ENCODE measurements at places on chromosomes 4 and X. TPM values are rescaled to one million over a fixed set of nuclear protein-coding genes. Genes with fewer than 3 reads are reported as not detected.

Gene TDO2
- polyA plus RNA-seq = 0.19 TPM

GRCh38 chr4:40378619-40379018 lies 43.5 kb downstream of the CHRNA9 start:
- H3K27me3 ChIP-seq = peaks cover 4% of the 10 kb centered on the region
- H3K36me3 ChIP-seq = no peaks in the 10 kb centered on the region
- H3K27ac ChIP-seq = no peak overlapping the region
- H3K4me3 ChIP-seq = no peak overlapping the region
- H3K4me1 ChIP-seq = no peaks in the 10 kb centered on the region

DNA sequence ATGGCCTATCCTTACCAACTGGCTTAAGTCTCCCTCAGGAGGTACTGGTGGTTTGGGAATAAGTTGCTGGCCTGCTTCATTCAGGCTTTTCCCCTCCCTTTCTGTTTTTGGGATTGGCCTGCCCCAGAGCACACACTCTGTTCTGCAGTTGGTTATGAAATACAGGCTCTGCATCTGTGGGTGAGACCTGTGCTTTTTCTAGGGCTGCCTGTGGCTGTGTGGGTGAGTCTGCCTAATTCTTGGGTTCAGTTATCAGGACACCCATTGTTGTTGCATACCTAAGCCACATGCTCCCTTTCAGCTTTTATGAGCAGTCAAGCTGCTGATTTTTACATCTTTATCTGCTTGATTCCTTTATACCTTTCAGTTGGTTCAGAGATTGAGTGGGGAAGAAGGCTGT lies 19.0 kb upstream of the CWH43 start:
- H3K4me1 ChIP-seq = peaks cover 4% of the 10 kb centered on the region
- DNase-seq = peak; percentile 1
- no peaks in the 10 kb centered on the region for H3K36me3 ChIP-seq
- H3K27me3 ChIP-seq = no peaks in the 10 kb centered on the region
- no peak overlapping the region for H3K27ac ChIP-seq
- H3K4me3 ChIP-seq = no peak overlapping the region

GRCh38 chr4:56640621-56641493 lies 40.2 kb downstream of the HOPX start:
- no peaks in the 10 kb centered on the region for H3K36me3 ChIP-seq
- H3K4me1 ChIP-seq = peaks cover 14% of the 10 kb centered on the region
- no peaks in the 10 kb centered on the region for H3K27me3 ChIP-seq

- peaks cover 9% of the 10 kb centered on the region for H3K27me3 ChIP-seq
- H3K36me3 ChIP-seq = peaks cover 9% of the 10 kb centered on the region
- DNase-seq = peak; percentile 89
- peak within 1 kb of the TSS; percentile 61 for H3K27ac ChIP-seq
- H3K4me3 ChIP-seq = peak within 1 kb of the TSS; percentile 74
Measured at GRCh38 chrX:101390664-101391525, at the start of gene RPL36A. RPL36A (plus strand) TSS chrX:101391011; CDS start chrX:101391044, 33 bp downstream.

Measured in IMR-90 (cell line).